ENCODE measurements at places on chromosomes 16 and 17.

DNA sequence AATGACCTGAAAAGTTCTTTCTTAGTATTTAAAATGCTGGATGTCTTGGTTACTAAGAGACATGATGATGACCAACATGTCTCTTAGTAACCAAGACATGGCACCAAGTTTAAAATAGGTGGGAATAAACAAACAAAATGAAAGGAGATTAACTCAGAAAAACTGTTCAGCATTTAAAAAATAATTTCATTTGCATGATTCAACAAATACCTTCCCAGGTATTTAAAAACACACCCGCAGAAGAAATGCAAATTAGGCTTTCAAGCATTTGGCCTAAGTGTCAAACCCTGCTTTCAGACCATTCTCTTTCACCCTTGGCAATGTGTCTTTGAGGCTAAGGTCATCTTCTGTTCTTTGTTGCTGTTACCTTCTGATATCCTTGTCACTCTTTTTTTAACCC lies 91.4 kb upstream of the CORO6 start:
- DNase-seq = no peak

DNA sequence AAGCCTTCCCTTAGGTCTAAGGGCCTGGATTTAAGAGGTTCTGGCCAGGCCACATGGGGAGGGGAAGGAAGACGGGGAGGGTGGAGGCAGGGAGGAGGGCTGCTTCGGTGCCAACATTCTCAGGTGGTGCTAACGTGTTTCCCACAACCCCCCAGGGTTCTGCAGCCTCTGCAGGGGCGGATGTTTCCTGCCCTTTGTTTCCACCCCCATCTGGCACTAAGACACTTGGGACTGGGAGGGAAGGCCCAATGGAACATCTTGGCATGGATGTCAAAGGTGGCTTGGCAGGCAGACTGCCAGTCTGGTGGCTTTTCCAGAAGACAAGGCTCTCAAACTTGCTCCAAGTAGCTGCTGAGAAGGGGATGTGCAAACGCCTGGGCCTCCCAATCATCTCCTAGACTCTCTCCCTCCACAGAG lies 12.7 kb downstream of the HIC1 start:
- DNase-seq = no peak

GRCh38 chr17:75342996-75343395 lies 53.8 kb upstream of the SLC25A19 start:
- DNase-seq = no peak

- no peak for DNase-seq
Measured at GRCh38 chr17:50194934-50195865, 6.2 kb downstream of the COL1A1 start.

DNA sequence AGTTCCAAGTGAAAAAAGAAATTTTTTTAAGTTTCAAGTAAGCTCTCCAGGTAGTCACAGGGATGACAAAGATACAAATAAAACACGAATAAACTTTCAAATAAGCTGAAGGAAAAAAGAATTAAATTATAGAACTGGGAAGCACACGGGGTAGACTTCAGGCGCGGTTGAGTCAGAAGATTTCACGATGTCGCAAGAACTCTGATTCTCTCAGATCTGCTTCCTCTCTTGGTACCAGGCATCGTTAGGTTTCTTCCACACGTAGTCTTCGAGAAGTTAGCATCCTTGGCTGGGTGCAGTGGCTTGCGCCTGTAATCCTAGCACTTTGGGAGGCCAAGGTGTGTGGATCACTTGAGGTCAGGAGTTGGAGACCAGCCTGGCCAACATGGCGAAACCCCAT lies 784.1 kb upstream of the RBFOX1 start:
- DNase-seq = no peak

DNA sequence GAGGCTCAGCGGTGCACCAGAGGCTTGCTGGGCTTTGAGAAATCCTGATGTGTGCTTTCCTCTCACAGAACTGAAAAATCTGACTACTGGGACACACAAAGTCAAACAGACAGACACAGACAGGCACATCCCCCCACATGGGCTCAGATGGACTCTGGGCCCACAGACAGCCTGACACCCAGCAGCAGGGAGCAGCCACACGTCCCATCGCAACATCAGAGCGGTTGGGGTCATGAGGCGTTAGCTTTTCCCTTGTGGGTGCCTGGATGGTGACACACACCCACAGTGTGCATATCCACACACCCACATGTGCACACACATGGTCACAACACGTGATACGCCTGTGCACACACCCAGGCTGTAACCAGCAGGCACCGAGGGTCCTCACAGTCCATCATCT lies 6.3 kb downstream of the SPNS3 start:
- DNase-seq = no peak

GRCh38 chr17:80546267-80546666 lies 1.6 kb downstream of the RPTOR start:
- DNase-seq = no peak

- DNase-seq = no peak
Measured at GRCh38 chr16:69870761-69871160, 80.4 kb upstream of the CLEC18A start.

Data from T-cell (primary cell).